ENCODE measurements at places on chromosomes 11 and 22.

DNA sequence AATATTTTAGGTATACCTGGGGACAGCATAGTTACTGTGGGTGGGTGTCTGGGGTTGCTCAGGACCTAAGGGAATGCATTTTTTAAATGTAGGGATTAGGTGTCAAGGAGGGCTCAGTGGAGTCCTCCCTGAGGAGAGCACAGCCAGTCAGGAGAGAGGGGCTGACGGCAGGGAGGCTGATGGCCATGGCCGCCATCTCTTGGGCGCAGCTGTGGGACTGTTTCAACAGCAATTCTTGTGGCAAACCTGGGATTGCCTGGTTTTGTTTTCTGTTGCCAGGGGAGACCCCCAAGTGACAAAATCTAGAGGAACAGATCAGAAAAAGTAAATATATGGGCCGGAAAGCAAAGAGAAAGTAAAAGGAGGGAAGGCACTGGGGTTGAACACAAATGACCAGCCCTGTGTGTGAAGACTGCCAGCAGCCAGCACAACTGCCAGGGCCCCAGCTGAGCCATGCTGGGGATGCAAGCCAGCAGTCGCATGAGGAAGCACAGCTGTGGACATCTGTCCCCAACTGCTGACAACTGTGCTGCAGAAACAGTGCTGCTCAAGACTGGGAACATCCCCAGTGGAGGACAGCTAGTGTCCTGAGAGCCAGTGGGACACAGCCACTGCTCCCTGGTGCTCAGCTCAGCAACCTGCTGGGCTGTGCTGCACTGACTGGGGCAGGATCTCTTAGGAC, 10.5 kb downstream of the MIF start:
- DNase-seq, result no peak

GRCh38 chr11:92443199-92443598, 218.6 kb downstream of the FAT3 start:
- DNase-seq, result no peak

DNA sequence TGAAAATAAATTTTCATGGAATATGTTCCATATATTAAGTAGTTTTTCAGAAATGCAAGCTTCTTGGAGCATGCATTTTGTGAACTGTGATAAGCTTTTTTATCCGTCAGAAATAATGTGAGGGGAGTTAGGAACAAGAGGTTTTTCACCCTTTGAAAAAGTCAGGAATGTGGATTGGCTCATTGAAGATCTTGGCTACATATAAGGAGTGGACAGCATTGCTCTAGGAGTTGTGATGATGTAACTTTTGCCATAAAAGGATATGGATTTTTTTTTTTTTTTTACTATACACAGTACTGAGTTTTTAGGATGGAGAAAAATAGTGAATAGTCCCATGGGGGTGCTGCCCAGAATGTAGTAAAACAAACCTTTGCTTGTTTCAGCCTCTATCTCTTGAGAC, 180.2 kb downstream of the NAV2 start:
- DNase-seq, result no peak

DNA sequence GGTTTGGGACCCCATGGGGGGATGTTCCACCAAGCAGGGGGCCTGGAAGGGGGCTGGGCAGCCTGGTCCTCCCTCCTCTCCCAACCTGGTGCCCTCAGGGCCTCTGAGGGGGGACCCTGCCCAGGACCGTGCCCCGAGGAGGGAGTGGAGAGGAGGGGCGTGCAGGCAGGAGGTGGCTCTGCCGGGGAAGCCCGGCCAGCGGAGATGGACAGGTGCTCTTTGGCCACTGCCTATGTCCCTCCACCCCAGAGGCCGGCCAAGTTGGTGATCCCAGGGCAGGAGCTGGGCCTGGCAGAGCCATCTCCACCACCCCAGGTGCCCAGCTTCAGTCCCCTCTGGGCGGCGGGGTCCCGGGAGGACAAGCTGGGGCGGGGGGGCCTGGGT, 2.4 kb downstream of the MUC2 start:
- no peak for DNase-seq

DNA sequence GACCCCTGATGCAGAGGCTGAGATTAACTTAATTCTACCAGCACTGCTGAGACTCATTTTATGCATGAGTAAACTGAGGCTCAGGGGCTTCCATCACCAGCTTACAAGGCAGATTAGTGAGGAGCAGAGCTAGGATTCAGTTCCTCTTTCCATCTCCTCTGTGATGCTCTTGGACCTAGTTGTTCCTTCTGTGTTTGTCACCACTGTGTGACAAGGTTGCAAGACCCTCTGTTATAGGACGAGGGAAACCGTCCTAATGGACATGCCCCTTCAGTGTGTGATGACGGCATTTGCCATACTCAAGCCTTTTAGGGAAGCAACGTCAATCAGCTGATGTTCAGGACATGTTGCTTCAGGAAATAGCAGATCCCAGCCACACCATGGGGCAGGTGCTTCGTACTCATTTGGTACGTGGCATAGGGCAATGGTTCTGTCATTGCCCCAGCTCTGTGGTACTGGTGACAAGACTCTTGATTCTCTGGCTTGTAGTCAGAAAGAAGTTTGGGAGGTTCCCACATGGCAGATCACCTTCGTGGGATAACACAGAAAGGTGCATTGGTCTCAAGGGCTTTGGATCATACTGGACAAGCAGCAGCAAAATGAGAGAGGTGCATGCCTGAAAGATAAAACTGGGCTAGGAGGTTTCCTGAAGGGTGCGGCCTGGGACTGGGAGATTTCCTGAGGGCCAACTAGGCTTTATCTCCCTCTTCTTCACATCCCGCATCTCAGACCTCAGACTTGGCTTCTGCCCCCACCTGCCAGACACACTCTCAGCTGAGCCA, 23.9 kb upstream of the CD44 start:
- DNase-seq, result no peak

- peak; percentile 68 for DNase-seq
These were observed 564 bp downstream of the THAP12 start for GRCh38 chr11:76380159-76380976.

DNA sequence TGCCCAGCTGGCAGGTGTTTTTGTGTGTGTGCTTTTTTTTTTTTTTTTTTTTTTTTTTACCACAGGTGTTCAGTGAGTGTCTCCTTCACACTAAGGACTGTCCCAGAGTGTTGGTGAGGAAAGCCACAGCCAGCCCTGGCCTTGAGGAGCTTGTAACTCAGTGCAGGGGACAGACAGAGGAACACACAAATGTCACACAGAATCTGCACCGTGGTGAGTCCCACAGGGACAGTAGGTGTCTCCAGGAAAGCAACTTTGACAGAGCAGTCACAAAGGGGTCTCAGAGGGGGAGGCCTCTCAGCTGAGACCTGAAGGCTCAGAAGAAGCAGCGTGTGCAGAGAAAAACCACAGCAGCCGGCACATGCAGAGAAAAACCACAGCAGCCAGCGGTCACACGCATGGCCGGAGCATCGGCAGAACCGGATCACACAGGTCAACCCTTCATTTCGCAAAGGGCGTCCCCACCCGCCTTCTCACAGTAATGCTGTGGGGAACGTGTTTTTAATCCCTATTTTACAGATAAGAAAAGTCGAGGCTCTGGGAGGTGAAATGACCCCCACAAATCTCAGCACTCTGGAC, 101.7 kb upstream of the PRR5 start:
- DNase-seq, result no peak

- DNase-seq, result peak; percentile 45
These were observed 91.0 kb downstream of the TMPRSS5 start for GRCh38 chr11:113615098-113615497.

- no peak for DNase-seq
These were observed 51.7 kb upstream of the NUP160 start for GRCh38 chr11:47899801-47900200.

- no peak for DNase-seq
These were observed 549.1 kb downstream of the MN1 start for GRCh38 chr22:27252282-27253049.

DNA sequence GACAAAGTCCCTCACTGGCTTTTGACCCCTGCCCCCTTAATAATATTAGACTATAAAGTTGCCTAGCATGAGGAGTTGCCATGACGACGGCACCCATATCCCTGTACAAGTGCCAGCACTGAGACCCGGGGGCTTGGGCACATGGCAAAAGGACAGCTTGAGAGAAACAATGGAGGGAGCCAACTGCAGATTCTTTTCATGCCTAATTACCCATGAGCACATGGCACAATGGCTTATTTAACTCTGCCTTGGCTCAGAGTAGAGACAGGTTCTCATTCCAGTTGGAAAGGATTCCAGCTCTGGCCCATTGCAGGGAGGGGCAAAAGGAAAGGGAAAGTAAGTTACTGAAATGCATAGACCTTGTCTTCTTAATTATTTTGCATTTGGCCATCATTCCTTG, 261.2 kb upstream of the UBASH3B start:
- DNase-seq, result no peak

DNA sequence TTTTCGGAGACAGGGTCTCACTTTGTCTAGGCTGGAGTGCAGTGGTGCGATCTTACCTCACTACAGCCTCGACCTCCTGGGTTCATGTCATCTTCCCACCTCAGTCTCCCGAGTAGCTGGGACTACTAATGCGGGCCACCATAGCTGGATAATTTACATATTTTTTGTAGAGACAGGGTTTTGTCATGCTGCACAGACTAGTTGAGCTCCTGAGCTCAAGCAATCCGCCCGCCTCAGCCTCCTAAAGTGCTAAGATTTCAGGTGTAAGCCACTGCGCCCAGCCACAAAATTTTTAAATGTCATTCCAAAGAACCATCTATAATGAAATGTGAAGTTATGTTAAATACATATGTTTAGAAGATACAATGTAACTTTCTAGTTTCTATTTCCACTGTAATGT, 4747.7 kb upstream of the OR11H1 start:
- no peak for DNase-seq

DNA sequence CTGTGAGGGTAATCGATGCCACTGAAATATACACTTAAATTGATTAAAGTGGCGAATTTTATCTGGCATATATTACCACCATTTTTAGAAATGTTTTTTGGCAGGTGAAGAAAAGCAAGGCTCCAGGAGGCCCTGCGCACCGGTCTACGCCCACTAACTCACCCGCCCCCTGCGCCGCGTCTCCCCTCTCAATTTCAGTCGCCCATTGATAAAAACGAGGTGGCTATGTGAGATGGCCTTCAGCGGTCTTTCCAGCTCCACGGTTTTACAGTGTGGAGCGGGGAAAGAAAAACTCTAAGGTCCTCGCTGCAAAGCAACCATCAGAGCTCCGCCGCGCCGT, 602 bp upstream of the AQP11 start:
- DNase-seq, result no peak

All from K562 (cell line).